Activated CD8-positive, alpha-beta memory T cell treated with anti-CD3 and anti-CD28 coated beads, Interleukin-2, amount 10 ng/mL, durations not matched to agents 7 days and 5 days (primary cell): ENCODE measurements at places on chromosomes 13 and 19. TPM values are rescaled to one million over a fixed set of nuclear protein-coding genes. Genes with fewer than 3 reads are reported as not detected.

The NMRK2 gene
- total RNA-seq, result not detected

The CEACAM1 gene
- 30.0 TPM for total RNA-seq

GRCh38 chr19:29590278-29590677, 15.8 kb upstream of the POP4 start:
- no peak for DNase-seq

- no peak for DNase-seq
These were observed 27.9 kb downstream of the SIGLEC5 start for GRCh38 chr19:51602189-51602854.

- DNase-seq, result no peak
These were observed 276.4 kb upstream of the EDNRB start for GRCh38 chr13:78194904-78195639.

GRCh38 chr19:37467608-37468090, 405 bp upstream of the ZNF569 start:
- DNase-seq, result no peak

- DNase-seq, result no peak
These were observed 128.6 kb downstream of the ZNF100 start for GRCh38 chr19:21638776-21639175.

DNA sequence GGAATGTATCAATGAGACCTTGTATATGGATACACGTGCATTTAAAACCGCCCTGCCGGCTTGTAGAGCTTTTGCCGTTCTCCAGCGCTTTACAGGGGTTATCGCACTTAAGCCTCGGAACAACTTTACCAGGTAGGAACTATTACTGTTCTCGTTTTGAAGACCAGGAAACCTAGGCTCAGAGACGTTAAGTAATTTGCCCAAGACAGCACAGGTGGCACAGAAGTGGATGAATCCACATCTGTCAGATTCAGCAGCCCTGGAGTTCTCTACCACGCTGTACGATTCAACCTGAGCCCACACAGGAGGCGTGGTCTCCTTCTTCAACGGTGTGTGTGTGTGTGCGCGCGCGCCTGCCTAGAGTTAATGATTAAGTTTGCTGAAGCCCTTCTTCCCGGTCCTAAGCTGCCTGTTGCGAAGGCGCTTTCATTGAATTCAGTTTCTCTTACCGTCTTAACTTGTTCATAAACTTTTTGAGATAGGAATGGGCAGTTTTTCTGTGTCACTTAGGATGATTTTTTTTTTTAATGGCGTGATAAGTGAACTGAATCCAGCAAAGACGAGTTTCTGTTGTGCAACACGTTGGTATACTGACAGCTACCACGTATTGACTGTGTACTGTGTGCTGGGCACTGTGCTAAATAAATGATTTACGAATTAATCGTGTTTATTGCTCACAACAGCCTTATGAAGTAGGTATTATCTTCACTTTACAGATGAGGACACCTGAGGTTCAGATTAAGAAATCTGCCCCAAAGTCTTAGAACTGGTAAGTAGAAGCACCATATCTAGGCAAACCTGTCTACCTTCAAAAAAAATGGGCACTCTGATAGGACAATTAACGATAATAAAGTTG, 67.4 kb downstream of the KCNRG start:
- DNase-seq, result peak; percentile 85

- no peak for DNase-seq
These were observed 19.8 kb downstream of the SLC25A42 start for GRCh38 chr19:19083413-19084178.
